Endodermal cell (in vitro differentiated cells): ENCODE measurements at places on chromosomes 3 and 15. TPM values are rescaled to one million over a fixed set of nuclear protein-coding genes. Genes with fewer than 3 reads are reported as not detected.

The GNAT1 gene
- 0.42 to 2.1 TPM in 2 of 3 replicates, not detected in the other for total RNA-seq

The FILIP1L gene
- 1.7 to 2.5 TPM (median 2.1 TPM) in 3 replicates for total RNA-seq

DNA sequence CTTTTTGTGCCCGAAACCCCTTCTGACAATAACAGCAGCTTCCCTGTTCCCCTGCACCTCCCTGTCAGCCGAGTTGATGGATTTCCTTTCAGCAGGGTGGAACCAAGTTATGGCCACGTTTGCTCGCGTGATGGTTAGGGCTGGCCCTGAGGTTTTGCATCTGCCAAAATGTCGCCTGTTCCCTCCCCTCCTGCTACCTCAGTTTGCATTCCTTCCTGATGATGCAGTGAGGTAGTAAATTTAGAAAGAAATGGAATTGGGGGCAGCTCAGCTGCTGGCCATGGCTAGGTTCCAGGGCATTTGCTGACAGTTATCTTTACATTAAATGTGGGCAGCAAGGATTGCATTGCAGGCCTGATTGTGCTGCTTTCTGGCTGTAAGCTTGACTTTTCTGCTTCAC is 13.2 kb downstream of the LIMD1 start:
- no peak for DNase-seq
- no peaks in the 10 kb centered on the region for H3K4me1 ChIP-seq
- peaks cover 23% of the 10 kb centered on the region for H3K36me3 ChIP-seq
- no peaks in the 10 kb centered on the region for H3K27me3 ChIP-seq
- no peak overlapping the region for H3K4me3 ChIP-seq

GRCh38 chr3:148914936-148915690 is 50.0 kb downstream of the CPA3 start:
- H3K27me3 ChIP-seq: no peaks in the 10 kb centered on the region
- H3K4me1 ChIP-seq: peaks cover 3% of the 10 kb centered on the region
- H3K27ac ChIP-seq: no peak overlapping the region
- no peak for DNase-seq
- H3K4me3 ChIP-seq: no peak overlapping the region

- no peak overlapping the region for H3K4me3 ChIP-seq
- H3K36me3 ChIP-seq: peaks cover 47% of the 10 kb centered on the region
- no peak for DNase-seq
These were observed 67.5 kb downstream of the MME start for GRCh38 chr3:155147588-155147987.
